ENCODE measurements at places on chromosomes 3 and 15.

DNA sequence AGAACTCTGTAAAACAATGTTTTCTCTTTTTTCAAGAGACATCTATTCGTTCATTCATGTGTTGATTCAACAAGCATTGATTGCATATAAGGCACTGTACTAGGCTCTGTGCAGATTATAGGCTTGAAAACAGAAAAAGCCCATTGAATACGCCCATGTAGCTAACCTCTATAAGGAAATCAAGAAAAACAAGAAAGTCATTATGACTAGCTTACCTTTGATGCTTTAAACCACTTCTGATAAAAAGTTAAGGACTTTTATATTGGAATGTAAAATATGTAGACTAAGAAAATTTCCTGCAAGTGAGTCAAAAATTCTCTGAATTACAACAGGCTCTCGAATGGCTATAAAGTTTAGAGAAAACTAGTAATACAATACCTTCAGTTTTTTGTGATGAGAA lies 92.5 kb downstream of the BDH1 start:
- no peak overlapping the region for H3K4me3 ChIP-seq
- no peaks in the 10 kb centered on the region for H3K4me1 ChIP-seq
- H3K27me3 ChIP-seq, result no peaks in the 10 kb centered on the region

- H3K4me1 ChIP-seq, result no peaks in the 10 kb centered on the region
- no peaks in the 10 kb centered on the region for H3K36me3 ChIP-seq
- H3K27me3 ChIP-seq, result no peaks in the 10 kb centered on the region
- H3K27ac ChIP-seq, result peak overlapping the region; percentile 11
Observed at GRCh38 chr3:30162579-30162978, 443.8 kb upstream of the TGFBR2 start.

- H3K27me3 ChIP-seq, result no peaks in the 10 kb centered on the region
- no peak overlapping the region for H3K4me3 ChIP-seq
- peak overlapping the region; percentile 34 for H3K27ac ChIP-seq
- no peaks in the 10 kb centered on the region for H3K4me1 ChIP-seq
Observed at GRCh38 chr3:119352863-119353527, 58.8 kb downstream of the ARHGAP31 start.

DNA sequence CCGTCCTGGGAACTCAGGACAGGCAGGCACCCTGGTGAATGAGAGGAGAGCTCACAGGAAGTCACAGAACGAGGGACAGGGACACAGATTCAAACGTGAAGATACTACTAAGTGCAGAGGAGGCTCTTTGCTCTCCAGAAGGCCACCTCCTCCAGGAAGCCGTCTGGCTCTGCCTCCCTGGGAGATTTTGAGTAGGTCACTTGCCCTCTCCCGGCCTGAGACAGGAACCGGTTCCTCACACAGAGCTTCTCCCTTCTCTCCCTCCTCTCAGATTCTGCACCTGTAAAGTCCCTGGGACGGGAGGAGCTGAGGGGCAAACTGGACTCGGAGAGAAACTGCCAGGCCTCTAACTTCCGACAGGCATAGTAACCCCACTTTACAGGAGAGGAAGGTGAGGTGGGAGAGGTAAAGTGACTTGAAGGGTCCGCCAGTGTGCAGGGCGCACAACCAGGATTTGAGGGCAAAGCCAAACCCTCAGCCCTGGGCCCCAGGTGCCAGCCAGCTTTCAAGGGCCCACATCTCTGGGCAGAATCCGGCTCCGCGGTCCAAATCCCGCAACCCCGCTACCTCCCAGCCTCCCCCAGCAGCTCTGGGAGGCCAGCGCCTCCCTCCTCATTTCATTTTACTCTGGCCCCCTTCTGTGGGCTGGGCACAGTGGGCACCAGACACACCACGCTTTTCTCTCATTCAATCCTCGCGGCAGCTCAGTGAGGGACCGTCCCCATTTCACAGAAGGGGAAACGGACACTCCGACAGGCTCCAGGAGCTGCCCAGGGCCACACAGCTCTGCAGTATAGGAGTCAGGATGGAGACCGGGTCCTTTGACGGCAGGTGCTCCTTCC lies 150.2 kb downstream of the SMAD6 start:
- no peak overlapping the region for H3K4me3 ChIP-seq
- no peaks in the 10 kb centered on the region for H3K27me3 ChIP-seq
- H3K36me3 ChIP-seq, result no peaks in the 10 kb centered on the region
- no peaks in the 10 kb centered on the region for H3K4me1 ChIP-seq
- DNase-seq, result no peak

- no peak overlapping the region for H3K4me3 ChIP-seq
- no peaks in the 10 kb centered on the region for H3K36me3 ChIP-seq
- H3K4me1 ChIP-seq, result no peaks in the 10 kb centered on the region
Observed at GRCh38 chr15:78685159-78685921, 44.3 kb upstream of the CHRNB4 start.

DNA sequence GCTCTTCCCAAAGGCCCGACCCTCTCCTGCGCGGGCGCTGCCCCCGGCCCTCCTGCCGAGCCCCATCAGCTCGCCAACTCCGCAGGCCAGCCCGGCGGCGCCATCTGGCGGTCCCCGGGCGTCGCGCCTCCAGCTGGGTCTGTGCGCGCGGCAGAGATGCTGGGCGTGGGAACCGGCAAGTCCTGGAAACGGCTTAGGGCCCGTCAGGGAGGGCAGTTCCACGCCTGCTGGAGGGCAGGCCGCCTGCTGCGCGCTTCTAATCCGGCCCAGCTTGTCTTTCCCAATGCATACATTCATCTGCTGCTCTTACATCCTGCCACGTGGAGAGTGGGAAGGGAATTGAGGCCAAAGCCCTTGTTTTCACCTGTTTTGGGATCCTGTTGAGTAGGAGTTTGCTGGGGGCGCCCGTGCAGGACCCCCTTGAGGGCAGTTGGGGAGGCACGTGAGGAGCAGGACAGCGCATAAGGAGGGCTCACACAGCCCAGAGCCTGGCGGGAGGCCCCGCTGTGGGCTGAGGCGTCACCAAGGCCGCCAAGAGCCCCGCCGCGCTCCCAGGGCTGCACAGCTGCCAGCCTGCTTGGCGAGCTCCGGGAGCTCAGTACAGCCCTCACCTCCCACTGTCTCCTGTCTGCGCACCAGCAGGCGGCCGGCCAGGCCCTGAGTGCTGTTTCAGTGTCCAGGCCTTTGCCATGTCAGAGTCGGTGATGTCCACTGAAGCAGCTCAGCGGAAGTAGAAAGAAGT lies 165.6 kb downstream of the NSMCE3 start:
- no peak overlapping the region for H3K27ac ChIP-seq
- H3K4me3 ChIP-seq, result peak overlapping the region; percentile 40
- H3K27me3 ChIP-seq, result no peaks in the 10 kb centered on the region
- H3K4me1 ChIP-seq, result no peaks in the 10 kb centered on the region

GRCh38 chr3:72679540-72680198 lies 168.6 kb downstream of the SHQ1 start:
- no peaks in the 10 kb centered on the region for H3K4me1 ChIP-seq
- no peak overlapping the region for H3K27ac ChIP-seq
- no peaks in the 10 kb centered on the region for H3K27me3 ChIP-seq
- DNase-seq, result no peak
- H3K36me3 ChIP-seq, result no peaks in the 10 kb centered on the region
